Suprapubic skin (tissue), 4 donors: ENCODE measurements at places on chromosomes 6 and 20.

- no peaks in the 10 kb centered on the region for H3K4me1 ChIP-seq
- no peak for DNase-seq
- H3K36me3 ChIP-seq, result no peaks in the 10 kb centered on the region
- no peaks in the 10 kb centered on the region for H3K27me3 ChIP-seq
These were observed 74.4 kb downstream of the PRL start for GRCh38 chr6:22222469-22222868.

DNA sequence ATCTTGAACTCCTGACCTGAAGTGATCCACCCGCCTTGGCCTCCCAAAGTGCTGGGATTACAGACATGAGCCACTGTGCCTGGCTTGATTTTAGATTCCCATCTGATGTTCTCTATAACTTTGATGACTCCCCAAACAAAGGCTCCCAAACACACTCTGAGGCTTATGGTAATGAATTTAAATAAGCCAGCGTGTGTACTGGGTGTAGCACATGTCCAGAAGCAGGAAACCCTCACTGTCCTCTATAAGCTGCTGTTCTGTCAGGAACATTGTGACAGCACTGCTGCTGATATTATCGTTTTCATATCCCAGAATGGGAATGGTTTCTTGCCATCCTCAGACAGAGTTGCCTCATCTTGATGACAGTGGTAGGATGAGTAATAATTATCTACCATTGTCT is 54.1 kb upstream of the SALL4 start:
- H3K27me3 ChIP-seq, result no peaks in the 10 kb centered on the region
- DNase-seq, result no peak
- no peaks in the 10 kb centered on the region for H3K36me3 ChIP-seq
- no peak overlapping the region for H3K4me3 ChIP-seq
- H3K4me1 ChIP-seq, result no peaks in the 10 kb centered on the region

- peaks cover 40% of the 10 kb centered on the region for H3K4me1 ChIP-seq
- H3K36me3 ChIP-seq, result no peaks in the 10 kb centered on the region
- DNase-seq, result peak; percentile 84
- H3K4me3 ChIP-seq, result no peak overlapping the region
- peaks cover 20% of the 10 kb centered on the region for H3K27me3 ChIP-seq
- no peak overlapping the region for H3K27ac ChIP-seq
These were observed 1.7 kb downstream of the KCNK15 start for GRCh38 chr20:44747166-44748004.

GRCh38 chr6:148240461-148240840 is 102.2 kb upstream of the SASH1 start:
- no peaks in the 10 kb centered on the region for H3K36me3 ChIP-seq
- H3K4me3 ChIP-seq, result no peak overlapping the region
- H3K27me3 ChIP-seq, result no peaks in the 10 kb centered on the region
- H3K4me1 ChIP-seq, result peaks cover 48% of the 10 kb centered on the region

GRCh38 chr20:43458422-43458924 is 777 bp downstream of the SRSF6 start:
- H3K36me3 ChIP-seq, result peaks cover 41% of the 10 kb centered on the region
- H3K4me3 ChIP-seq, result peak overlapping the region; percentile 93
- peaks cover 40% of the 10 kb centered on the region for H3K4me1 ChIP-seq
- peak overlapping the region; percentile 100 for H3K27ac ChIP-seq
- no peak for DNase-seq
- H3K27me3 ChIP-seq, result peaks cover 4% of the 10 kb centered on the region

GRCh38 chr6:20877008-20877937 is 343.0 kb downstream of the CDKAL1 start:
- no peak overlapping the region for H3K4me3 ChIP-seq
- peaks cover 21% of the 10 kb centered on the region for H3K4me1 ChIP-seq
- peak; percentile 64 for DNase-seq
- H3K27me3 ChIP-seq, result no peaks in the 10 kb centered on the region
- H3K27ac ChIP-seq, result no peak overlapping the region

DNA sequence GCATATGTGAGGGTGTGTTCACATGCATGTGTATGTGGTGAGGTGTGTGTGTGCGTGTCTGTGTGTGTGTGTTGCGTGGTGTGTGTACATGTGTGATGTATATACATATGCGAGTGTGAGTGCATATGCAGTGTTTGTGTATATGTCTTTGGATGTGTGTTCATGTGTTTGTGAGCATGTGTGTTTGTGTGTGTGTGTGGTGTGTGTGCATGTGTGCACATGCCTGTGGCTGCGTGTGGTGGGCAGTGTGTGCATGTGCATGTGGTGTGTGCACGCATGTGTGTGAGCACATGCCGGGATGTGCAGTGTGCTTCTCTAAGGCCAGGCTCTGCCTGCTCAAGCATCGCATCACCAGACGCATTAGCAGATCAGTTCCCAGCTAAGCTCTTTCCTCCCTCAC is 5.7 kb downstream of the THBS2 start:
- no peaks in the 10 kb centered on the region for H3K27me3 ChIP-seq
- H3K4me1 ChIP-seq, result peaks cover 31% of the 10 kb centered on the region
- no peak overlapping the region for H3K4me3 ChIP-seq
- H3K36me3 ChIP-seq, result peaks cover 29% of the 10 kb centered on the region

DNA sequence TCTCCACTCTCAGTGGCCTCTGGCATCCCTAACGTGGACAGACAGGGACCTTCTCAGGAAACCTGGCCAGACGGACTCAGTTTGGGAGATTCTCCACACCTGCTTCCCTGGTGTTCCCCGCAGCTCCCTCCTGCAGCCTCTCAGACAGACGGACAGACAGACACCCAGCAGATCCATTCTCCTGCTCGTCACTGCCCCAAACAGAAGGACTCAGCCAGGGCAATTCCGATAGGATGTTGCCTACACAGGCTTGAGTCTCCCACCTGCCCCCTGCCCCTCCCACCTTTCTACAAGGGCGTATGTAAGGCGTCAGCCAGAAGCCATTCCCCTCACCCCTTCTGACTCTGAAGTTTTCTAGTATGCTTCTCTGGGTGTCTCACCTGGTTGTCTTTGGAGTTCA is 428 bp downstream of the CCM2L start:
- H3K27ac ChIP-seq, result peak overlapping the region; percentile 49
- H3K27me3 ChIP-seq, result peaks cover 35% of the 10 kb centered on the region
- DNase-seq, result no peak
- H3K36me3 ChIP-seq, result no peaks in the 10 kb centered on the region
- peak overlapping the region; percentile 32 for H3K4me3 ChIP-seq

- H3K4me3 ChIP-seq, result no peak overlapping the region
- no peaks in the 10 kb centered on the region for H3K4me1 ChIP-seq
- no peaks in the 10 kb centered on the region for H3K36me3 ChIP-seq
- H3K27me3 ChIP-seq, result no peaks in the 10 kb centered on the region
- no peak overlapping the region for H3K27ac ChIP-seq
- no peak for DNase-seq
These were observed 898.9 kb upstream of the ADGRB3 start for GRCh38 chr6:67736161-67736560.

DNA sequence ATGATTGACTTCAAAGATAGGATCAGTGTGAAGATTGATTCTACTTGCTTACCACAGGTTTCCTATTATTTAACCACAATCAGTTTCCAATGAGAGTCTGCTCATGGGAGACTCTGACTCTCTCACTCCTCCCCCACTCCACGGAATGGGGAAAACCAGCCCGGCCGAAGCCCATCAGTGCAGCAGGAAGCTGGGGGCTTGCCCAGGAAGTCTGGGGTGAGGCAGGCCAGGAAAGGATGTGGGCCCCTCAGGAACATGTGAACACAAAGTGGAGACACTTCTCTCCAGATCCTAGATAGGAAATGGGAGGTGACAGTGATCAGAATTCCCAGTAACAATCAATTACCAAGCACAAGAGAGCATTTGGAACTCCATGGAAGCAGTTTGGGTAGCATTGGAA is 144.2 kb downstream of the TTLL2 start:
- H3K36me3 ChIP-seq, result no peaks in the 10 kb centered on the region
- DNase-seq, result peak; percentile 39
- no peak overlapping the region for H3K27ac ChIP-seq
- no peaks in the 10 kb centered on the region for H3K27me3 ChIP-seq
- H3K4me3 ChIP-seq, result no peak overlapping the region

- H3K4me3 ChIP-seq, result no peak overlapping the region
- no peak for DNase-seq
- H3K4me1 ChIP-seq, result peaks cover 13% of the 10 kb centered on the region
- H3K27ac ChIP-seq, result no peak overlapping the region
- no peaks in the 10 kb centered on the region for H3K36me3 ChIP-seq
These were observed 4.5 kb upstream of the VSTM2L start for GRCh38 chr20:37898233-37899104.

DNA sequence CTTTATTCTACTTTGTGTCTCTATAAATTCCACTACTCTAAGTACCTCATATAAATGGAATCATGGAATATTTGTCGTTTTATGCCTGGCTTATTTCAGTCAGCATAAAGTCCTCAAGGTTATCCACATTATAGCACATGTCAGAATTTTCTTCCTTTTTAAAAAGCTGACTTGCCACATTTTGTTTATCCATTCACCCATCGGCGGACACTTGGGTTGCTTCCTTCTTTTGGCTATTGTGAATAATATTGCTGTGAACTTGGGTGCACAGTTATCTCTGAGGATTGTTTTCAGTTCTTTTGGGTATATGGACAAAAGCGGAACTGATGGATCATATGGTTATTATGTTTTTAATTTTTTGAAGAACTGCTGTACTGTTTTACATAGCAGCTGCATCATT is 39.1 kb upstream of the ME1 start:
- no peak overlapping the region for H3K4me3 ChIP-seq
- H3K36me3 ChIP-seq, result no peaks in the 10 kb centered on the region
- H3K27ac ChIP-seq, result no peak overlapping the region
- no peak for DNase-seq
- no peaks in the 10 kb centered on the region for H3K4me1 ChIP-seq
- no peaks in the 10 kb centered on the region for H3K27me3 ChIP-seq

GRCh38 chr6:14149053-14149738 is 31.6 kb downstream of the CD83 start:
- DNase-seq, result no peak
- no peaks in the 10 kb centered on the region for H3K27me3 ChIP-seq
- no peaks in the 10 kb centered on the region for H3K4me1 ChIP-seq
- no peaks in the 10 kb centered on the region for H3K36me3 ChIP-seq
- no peak overlapping the region for H3K4me3 ChIP-seq

DNA sequence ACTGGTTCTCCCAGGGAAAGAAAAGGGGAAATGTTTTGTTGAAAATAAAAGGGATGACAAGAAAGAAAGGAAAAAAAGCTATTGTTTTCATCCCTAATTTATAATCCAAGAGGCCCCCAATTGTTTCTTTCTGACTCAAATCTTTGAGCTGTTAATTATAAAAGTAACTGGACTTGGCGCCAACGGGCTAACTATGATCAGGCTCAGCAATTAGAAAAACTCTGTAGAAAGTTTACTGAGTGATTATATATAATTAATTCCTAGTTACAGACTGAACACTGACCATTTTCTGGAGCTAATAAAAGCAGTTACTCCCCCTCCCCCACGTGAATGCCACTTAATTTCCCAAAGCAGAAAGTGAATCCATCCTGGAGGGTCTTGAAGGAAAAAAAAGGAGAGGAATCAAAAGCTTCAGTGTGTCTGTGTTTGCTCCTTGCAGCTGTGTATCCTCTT is 3.2 kb downstream of the ZMYND8 start:
- H3K36me3 ChIP-seq, result no peaks in the 10 kb centered on the region
- peak overlapping the region; percentile 99 for H3K27ac ChIP-seq
- no peaks in the 10 kb centered on the region for H3K27me3 ChIP-seq
- H3K4me3 ChIP-seq, result peak overlapping the region; percentile 31

GRCh38 chr20:407953-408842 is at the start of gene RBCK1:
Gene RBCK1, plus strand, starts transcription at chr20:408299. Its CDS starts 459 bp downstream, at chr20:408758.
- H3K4me1 ChIP-seq, result peaks cover 27% of the 10 kb centered on the region
- peaks cover 3% of the 10 kb centered on the region for H3K36me3 ChIP-seq
- H3K4me3 ChIP-seq, result peak within 1 kb of the TSS; percentile 98

DNA sequence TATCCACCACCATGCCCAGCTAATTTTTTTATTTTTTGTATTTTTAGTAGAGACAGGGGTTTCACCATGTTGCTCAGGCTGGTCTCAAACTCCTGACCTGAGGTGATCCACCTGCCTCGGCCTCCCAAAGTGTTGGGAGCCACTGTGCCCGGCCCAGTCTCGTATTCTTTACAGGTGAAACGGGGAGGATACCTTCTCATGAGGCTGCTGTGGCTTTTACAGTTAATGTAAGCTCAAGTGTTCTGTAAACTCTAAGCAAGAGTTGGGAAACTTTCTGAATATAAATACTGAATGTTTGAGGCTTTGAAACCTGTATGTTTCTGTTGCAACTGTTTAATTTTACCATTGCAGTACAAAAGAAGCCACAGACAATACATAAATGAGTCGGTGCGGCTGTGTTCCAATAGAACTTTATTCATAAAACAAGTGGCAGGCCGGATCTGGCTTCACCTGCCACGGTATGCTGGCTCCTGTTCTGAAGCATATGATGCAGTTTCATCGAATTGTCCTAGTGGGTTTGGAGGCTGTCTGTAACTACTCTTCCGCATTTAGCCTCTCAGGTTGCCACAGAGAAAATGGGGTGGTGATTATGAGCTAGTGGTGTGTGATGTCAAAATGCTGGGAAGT is 192.5 kb upstream of the ZFP64 start:
- H3K27ac ChIP-seq, result no peak overlapping the region
- no peaks in the 10 kb centered on the region for H3K36me3 ChIP-seq
- no peak overlapping the region for H3K4me3 ChIP-seq
- no peak for DNase-seq
- H3K27me3 ChIP-seq, result no peaks in the 10 kb centered on the region

DNA sequence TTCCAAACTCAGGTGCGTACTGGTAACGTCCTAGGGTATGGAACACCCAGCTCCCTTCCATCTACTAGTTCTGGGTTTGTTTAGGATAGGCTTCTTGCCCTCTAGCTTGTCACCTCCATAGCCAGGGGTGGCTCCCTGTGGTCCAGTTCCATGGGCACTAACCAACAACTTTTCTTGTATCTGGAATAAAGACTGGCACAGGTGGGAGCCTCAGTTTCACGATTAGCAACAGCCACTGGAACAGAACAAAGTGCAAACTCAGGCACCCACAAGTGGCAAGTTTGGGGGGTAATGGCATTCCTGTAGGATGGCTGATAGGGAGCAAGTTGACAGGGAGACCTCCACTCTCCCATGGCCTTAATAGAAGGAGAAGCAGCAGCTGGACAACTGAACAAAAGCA is 5.6 kb upstream of the APMAP start:
- H3K4me1 ChIP-seq, result peaks cover 72% of the 10 kb centered on the region
- no peaks in the 10 kb centered on the region for H3K36me3 ChIP-seq
- H3K27ac ChIP-seq, result no peak overlapping the region
- H3K27me3 ChIP-seq, result no peaks in the 10 kb centered on the region
- peak; percentile 26 for DNase-seq

GRCh38 chr6:155454471-155454870 is 1.2 kb downstream of the NOX3 start:
- no peaks in the 10 kb centered on the region for H3K36me3 ChIP-seq
- no peak for DNase-seq
- no peak overlapping the region for H3K27ac ChIP-seq
- H3K4me1 ChIP-seq, result no peaks in the 10 kb centered on the region
- H3K4me3 ChIP-seq, result no peak overlapping the region
- H3K27me3 ChIP-seq, result peaks cover 29% of the 10 kb centered on the region

GRCh38 chr6:109770779-109771178 is 79.7 kb downstream of the FIG4 start:
- no peak overlapping the region for H3K4me3 ChIP-seq
- no peak for DNase-seq
- H3K27ac ChIP-seq, result no peak overlapping the region
- no peaks in the 10 kb centered on the region for H3K4me1 ChIP-seq
- H3K27me3 ChIP-seq, result no peaks in the 10 kb centered on the region

GRCh38 chr6:3330199-3330598 is 71.5 kb downstream of the PSMG4 start:
- H3K4me3 ChIP-seq, result no peak overlapping the region
- H3K4me1 ChIP-seq, result peaks cover under 1% of the 10 kb centered on the region
- DNase-seq, result no peak
- H3K27me3 ChIP-seq, result no peaks in the 10 kb centered on the region
- no peak overlapping the region for H3K27ac ChIP-seq

- H3K4me1 ChIP-seq, result peaks cover 19% of the 10 kb centered on the region
- H3K36me3 ChIP-seq, result no peaks in the 10 kb centered on the region
- no peak overlapping the region for H3K27ac ChIP-seq
- no peak overlapping the region for H3K4me3 ChIP-seq
- peak; percentile 54 for DNase-seq
These were observed 134.2 kb downstream of the DLL1 start for GRCh38 chr6:170156448-170157375.
